ENCODE measurements at places on chromosomes 11 and 22.
A peak's percentile ranks its signal among the peaks of the same experiment; 100 is the strongest.

- DNase-seq: no peak
These were observed 54.3 kb upstream of the MYEOV start for GRCh38 chr11:69239641-69240040.

DNA sequence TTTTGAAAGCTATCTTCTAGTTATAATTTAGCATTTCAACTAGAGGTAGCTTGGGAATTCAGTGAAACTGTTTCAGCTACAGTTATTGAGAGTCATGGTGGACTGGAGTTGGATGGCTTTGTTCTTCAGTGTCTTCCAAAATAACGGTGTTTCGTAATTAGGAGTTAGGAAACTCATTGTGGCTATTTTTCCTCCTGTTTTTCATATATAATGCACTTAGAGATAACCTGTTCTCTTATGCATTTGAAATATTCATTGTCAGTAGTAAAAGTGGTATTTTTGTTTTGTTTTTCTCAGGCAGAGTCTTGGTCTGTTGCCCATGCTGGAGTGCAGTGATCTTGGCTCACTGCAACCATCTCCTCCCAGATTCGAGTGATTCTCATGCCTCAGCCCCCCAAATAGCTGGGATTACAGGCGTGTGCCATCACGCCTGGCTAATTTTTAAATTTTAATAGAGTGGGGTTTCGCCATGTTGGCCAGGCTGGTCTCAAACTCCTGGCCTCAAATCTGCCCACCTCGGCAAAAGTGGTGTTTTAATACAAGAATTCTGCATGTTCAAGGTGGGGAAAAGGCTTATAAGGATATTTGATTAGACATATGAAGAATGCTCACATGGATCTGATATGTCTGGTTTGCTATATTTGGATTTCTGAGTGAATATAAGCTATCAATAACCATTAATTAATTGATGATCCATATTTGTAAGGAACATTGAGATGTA is 12.7 kb downstream of the PDHX start:
- DNase-seq: no peak

GRCh38 chr22:31497148-31497938 is 1.0 kb downstream of the SFI1 start:
- no peak for DNase-seq

DNA sequence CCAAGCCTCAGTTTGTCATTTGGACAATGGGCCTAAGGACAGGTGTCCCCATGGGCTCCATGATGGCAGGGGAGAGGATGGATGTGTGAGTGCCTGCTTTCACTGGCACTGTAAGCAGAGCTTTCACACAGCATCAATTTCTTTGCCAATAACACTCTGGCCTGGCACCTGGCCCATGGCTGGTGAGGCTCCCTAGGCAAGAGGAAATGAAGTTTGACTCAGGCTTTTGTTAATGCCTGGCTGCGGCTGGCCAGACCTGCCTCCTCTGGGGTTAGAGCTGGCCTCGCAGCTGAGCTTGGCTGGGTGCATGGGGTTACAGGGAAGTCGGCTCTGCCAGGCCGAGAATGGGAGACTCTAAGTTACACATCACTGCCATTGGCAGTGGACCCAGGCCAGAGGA is 30.0 kb upstream of the SEZ6L start:
- DNase-seq: no peak

DNA sequence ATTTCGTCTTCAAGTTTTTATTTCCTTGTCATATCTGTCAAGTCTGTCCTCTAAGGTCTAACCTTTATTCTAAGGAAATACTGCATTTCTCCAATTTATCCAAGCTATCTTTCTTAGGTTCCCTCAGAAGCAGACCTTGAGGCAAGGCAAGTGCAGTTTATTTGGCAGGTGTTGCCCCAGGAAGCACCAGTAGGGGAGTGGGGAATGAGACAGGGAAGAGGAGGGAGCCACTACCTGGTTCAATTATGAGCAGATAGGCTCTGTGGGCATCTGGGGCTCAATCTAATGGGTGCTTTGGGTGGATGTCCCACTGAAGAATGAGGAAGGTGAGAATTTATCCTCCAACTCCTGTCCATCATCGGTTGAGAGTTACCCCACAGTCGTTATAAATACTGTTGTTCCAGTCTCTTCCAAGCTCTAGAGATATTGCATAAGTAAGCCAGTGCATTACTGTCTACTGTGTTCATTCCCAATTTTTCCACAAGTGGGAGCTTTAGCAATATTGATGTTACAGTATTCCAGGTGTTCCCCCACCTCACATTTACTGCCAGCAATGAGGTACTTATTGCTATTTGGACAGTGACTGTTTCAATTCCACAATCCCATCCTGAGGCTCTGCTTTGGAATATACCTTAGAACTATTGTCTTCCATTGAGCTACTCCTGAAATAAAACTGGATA is 154.9 kb upstream of the CEP126 start:
- DNase-seq: no peak

DNA sequence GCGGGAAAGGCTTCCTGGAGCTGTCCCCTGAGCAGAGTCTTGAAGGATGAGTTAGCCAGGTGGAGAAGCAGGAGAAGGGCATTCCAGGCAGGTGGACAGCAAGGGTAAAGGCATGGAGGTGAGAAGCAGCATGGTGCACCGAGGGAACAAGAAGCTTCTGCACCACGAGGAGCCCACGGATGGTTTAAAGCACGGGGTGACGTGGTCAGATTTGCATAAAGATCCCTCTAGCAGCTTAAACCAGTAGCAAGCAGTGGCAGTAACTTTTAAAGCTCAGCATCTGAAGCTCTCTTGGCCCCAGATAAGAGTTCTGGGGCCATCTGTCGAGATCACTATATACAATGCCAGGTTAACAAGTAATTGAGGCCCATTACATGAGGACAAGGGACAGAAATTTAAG is 36.8 kb downstream of the SERPINH1 start:
- DNase-seq: no peak

- peak; percentile 49 for DNase-seq
These were observed 668 bp downstream of the MADD start for GRCh38 chr11:47270331-47271271.

GRCh38 chr11:9210224-9210921 is 54.8 kb downstream of the DENND5A start:
- DNase-seq: no peak

GRCh38 chr11:102539567-102539966 is 9.0 kb upstream of the MMP7 start:
- no peak for DNase-seq

DNA sequence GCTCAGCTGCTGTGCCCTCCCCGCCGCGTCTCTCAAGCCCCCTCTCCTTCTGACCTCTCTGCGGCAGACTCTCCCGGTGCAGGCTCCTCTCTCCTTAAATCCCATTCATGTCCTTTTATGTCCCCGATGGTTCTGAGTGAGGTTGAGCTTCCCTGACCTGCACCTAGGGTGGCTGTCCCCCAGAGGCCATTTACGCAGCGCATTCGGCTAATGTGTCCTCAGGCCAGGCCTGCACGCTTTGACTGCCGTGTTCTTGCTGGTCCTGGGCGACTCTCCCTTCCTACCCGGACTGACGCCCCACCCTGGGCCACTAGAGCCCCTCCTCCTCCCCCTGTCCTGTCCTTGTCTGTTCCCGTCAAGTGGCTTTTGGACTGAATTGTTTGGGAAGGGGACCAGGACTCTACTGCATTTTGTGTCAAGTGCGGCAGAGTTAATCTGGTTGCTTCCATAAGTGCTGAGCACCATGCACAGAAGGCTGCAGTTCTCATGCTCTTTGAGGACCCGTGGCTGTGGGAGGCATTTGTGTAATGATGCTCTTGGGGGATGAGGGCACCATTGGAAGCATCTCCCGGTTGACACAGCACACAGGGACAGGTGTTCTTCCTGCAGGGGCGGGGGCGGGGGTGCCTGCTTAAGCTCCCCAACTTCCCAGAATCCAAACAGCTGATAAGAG is 37.1 kb downstream of the IGHMBP2 start:
- DNase-seq: no peak

DNA sequence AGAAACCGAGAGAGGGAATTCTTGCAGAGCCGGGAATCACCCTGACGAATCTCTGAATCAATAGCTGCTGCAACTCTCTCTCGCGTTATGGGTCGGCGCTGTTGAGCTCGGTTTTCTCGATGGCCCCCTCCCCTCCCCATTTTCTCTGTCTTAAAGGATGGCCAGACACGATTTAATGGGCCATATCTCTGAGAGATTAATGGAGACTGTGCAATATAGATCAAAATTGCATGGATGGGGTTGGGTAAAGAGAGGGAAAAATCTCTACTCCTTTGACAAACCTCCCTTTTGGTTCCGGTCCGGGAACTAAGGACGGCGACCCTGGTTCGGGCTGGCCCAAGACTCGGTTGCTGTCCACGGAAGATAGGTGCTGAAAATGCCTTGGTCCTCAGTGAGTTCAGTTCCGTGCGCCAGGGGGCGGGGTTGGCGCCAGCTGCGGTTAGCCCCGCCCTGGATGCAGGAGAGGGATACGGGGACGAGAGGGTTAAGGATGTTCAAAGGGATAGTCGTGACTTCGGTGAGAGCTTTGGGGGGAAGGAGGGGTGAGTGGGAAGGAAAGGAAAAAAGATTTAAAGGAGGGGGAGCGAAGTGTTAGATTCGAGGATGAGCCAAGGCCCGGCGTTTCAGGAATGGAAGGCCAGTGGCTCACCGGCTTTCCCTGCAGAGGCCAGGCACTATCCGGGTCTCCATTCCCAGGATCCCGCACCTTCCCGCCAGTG is 103.6 kb upstream of the HSD17B12 start:
- DNase-seq: peak; percentile 34

- DNase-seq: peak; percentile 20
These were observed 569 bp downstream of the FAM76B start for GRCh38 chr11:95788921-95789505.

DNA sequence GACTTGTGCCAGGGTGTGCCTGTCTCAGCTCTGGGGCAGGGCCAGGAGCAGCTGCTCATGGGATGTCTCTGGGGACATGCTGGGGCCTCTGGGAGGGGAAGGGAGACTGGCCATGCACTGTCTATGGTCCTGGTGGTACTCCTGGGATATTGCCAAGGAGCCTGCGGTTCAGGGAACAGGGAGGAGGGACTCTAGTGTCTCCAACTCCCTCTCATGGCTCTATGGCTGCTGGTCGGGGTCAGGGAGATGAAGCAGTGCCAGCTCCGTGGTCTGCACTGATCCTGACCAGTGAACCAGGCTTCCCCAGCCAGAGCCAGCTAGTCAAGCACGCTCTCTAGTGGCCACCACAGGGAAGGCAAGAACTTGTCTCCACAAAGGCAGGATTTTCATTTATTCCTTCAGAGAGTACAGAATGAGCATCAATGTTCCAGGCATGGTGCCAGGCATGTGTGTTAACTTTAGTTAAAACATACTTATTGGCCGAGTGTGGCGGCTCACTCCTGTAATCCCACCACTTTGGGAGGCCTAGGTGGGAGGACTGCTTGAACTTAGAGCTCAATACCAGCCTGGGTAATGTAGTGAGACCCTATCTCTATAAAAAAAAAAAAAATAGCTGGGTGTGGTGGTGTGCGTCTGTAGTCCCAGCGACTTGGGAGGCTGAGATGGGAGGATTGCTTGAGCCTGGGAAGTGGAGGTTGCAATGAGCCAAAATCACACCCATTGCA is 2.5 kb upstream of the BEST1 start:
- DNase-seq: peak; percentile 75

GRCh38 chr11:27912916-27913315 is 195.0 kb downstream of the KIF18A start:
- no peak for DNase-seq

- DNase-seq: no peak
These were observed 62.5 kb upstream of the SORL1-AS1 start for GRCh38 chr11:121515335-121515671.

DNA sequence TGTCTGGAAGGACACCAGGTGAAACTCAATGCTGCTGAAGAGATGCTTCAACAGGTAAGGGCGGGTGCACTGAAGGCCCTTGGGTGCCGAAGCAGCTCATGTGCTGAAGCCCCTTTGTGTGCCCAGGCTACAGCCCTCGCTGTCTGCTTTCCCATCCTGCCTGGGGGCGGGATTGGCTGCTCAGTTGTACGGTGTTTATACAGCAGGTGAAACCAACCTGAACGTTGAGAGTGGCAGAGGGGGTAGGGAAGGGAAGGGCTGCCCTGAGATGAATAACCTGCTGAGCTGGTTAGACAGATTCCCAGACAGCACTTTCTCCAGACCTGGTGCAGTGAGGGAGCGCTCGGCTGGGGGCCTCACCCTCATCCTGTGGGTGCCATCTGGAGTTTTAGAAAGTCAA is 75.7 kb downstream of the CYB5R2 start:
- DNase-seq: no peak

DNA sequence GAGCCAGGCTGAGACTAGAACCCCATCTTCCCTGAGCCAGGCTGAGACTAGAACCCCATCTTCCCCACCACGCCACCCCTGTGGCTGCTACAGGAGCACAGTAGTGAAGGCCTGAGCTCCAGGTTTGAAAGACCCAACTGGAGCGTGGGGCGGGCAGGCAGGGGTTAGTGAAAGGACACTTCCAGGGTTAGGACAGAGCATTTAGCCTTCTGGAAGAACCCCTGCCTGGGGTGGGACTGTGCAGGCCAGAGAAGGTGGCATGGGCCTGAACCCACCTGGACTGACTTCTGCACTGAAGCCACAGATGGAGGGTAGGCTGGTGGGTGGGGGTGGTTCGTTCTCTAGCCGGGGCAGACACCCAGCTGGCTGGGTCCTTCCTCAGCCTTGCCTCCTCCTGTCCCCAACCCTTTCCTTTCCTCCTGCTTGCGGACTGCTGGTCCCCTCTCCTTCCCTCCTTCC is 24.1 kb downstream of the SUN2 start:
- DNase-seq: no peak

- peak; percentile 51 for DNase-seq
These were observed 12.3 kb downstream of the SMPD1 start for GRCh38 chr11:6402561-6402981.

- no peak for DNase-seq
These were observed 10.4 kb downstream of the IL18BP start for GRCh38 chr11:72009156-72009555.

DNA sequence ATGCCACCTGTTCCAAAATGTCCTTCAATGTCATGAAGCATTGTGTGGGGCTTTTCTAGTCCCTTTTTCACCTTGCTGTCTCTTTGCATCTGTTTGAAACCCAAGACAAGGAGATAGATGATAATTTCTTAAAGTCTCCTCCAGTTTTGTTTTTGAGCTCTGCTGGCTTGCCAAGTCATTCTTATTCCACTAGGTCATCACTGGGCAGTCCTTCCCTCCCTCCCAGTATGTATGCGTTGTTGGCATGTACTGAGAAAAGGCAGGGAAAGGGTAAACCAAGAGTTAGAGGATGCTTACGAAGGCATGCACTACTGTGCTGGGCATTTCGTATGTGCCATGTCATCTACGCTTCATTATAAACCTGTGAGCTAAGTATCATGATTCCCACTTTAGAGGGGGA is 78.6 kb downstream of the PARVA start:
- no peak for DNase-seq

DNA sequence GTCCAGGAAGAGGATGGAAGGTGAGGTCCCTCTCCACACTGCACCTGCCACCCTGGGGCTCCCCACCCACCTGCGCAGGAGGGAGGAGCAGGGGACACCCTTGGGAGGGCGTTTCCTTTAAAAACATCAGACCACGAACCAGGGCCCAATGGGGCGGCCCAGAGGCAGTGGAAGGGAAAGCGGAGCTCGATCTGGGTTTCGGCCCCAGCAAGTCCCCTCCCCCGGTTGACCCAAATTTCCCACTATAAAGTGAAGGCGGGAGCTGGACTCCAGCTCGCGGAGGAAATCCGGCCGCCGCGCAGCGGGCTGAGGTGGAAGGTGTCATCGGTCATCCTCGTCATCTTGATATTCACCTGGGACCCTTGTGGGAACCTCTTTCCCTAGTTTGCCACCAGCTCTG is 99.3 kb downstream of the WNT7B start:
- DNase-seq: no peak

GRCh38 chr11:83764643-83765042 is 478.5 kb upstream of the CCDC90B start:
- DNase-seq: no peak

GRCh38 chr11:9253086-9253485 is 12.1 kb downstream of the DENND5A start:
- DNase-seq: peak; percentile 50

- DNase-seq: peak; percentile 24
These were observed 12.5 kb upstream of the MB start for GRCh38 chr22:35629406-35630216.
